ENCODE measurements at places on chromosomes 2 and 18.

DNA sequence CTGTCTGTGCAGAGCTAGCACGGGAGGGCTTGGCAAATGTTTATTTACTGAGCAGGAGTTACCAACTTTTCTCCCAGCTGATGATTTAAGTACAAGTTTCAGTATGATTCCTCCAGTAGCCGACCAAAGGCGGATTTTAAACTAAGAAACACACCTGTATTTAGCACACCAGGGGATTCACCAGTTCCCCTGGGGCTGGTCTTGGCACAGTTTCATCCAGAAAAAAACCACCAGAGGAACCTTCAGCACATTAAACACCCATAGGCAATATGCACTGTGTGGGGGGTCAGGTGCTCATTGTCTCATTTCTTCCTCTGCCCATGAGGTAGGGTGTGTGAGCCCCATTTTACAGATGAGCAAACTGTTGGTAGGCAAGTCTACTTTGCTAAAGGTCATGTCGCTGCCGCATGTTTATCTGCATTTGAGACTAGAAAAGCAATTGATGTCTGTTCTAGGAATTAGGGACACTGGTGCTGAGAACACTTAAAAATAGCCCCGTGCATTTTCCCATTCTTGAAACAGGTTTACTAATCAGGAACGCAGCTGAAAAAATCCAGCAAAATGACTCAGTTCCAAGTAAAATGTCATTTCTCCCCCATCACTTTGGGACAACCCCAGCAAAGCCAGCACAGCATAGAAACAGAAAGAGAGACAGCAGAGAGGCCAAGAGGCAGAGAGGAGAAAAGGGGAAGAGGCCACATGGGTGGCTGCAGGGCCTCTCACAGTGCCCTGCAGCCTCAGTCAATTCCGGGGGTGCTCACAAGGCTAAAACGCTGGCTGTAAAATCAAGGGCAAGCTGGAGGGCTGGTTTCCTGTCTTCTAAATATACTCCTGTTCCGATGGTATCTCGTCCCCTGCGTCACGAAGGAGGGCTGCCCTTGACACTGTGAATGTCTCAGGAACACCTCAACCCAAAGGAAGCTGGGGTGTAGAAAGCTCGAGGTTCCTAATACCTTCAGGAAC, 166.8 kb upstream of the ID2 start:
- no peak overlapping the region for H3K27ac ChIP-seq
- peak; percentile 50 for DNase-seq
- H3K4me1 ChIP-seq, result peaks cover 24% of the 10 kb centered on the region
- H3K4me3 ChIP-seq, result peak overlapping the region; percentile 32

DNA sequence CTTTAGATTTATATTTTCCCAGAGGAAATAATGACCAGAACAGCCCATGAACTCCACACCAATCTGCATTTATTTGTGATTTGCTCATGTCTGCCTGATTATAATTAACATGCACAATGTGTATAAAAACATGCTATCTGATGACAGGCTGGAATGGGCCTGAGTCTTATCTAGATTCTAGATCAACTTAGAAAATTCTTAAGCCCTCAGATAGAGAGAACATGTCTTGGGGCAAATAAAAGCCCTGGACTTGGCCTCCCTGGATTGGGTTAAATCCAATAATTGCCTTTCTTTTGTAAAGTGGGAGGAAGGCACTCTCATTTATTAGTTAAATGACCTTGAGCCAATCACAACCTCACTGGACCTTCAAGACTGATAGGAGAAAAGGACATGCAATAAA, 61.8 kb downstream of the EVA1A start:
- H3K36me3 ChIP-seq, result no peaks in the 10 kb centered on the region
- no peaks in the 10 kb centered on the region for H3K27me3 ChIP-seq
- H3K4me3 ChIP-seq, result no peak overlapping the region
- no peak for DNase-seq

DNA sequence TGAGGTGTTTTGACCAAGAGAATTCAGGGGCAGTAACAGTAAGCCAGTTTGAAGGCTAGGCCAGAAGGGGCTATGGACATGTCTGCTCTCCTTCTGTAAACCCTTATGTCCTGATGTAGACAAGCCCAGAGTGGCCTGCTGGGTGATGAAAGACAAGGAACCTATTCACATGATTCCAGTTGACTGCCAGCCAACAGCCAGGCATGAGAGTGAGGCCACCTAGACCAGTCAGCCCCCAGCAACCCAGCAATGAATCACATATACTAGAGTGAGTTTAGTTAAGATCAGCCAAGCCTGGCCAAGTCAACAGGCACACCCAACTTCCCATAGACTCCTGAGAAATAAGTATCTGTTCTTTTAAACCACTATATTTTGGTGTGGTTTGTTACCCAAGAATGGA, 1889.7 kb upstream of the CELF4 start:
- H3K36me3 ChIP-seq, result no peaks in the 10 kb centered on the region
- no peaks in the 10 kb centered on the region for H3K27me3 ChIP-seq
- H3K4me1 ChIP-seq, result peaks cover 15% of the 10 kb centered on the region
- no peak overlapping the region for H3K4me3 ChIP-seq
- H3K27ac ChIP-seq, result no peak overlapping the region

GRCh38 chr2:143451642-143452281, 322.5 kb downstream of the ARHGAP15 start:
- no peak overlapping the region for H3K4me3 ChIP-seq
- no peaks in the 10 kb centered on the region for H3K36me3 ChIP-seq
- H3K4me1 ChIP-seq, result peaks cover 41% of the 10 kb centered on the region
- DNase-seq, result peak; percentile 84
- H3K27me3 ChIP-seq, result no peaks in the 10 kb centered on the region
- H3K27ac ChIP-seq, result no peak overlapping the region

- H3K27me3 ChIP-seq, result no peaks in the 10 kb centered on the region
- no peaks in the 10 kb centered on the region for H3K36me3 ChIP-seq
- H3K4me1 ChIP-seq, result no peaks in the 10 kb centered on the region
- H3K27ac ChIP-seq, result no peak overlapping the region
- DNase-seq, result peak; percentile 67
Observed at GRCh38 chr2:207869784-207870778, 100.4 kb upstream of the FZD5 start.

DNA sequence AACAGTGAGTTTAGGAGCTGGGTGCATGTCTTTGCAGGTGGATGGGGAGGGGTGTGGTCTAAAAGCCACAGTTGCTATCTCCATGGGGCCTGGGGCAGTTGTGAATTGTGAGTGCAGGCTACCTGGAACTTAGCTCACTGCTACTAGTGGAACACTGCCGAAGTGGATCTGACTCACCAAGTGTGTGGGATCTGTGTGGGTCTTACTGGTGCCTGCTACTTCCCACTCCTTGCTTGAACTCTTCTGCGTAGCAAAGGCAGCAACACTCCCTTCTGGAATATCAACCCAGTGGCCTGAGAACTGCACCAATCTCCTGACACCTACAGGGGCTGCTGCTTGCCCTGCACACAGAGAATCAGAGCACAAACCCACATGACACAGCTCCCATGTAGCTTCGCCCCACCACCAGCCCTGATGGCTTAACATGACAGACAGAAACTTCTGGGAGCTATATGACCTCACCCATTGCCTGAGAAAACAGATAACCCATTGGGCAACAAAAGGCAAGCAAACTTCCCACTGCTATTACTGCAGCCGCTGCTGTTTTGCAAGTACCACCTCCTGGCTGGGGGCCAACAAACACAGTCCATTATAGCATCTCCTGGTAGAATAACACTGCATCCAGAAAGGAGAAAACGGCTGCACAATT, 455.1 kb upstream of the DDX18 start:
- no peak for DNase-seq
- H3K4me1 ChIP-seq, result no peaks in the 10 kb centered on the region
- H3K27ac ChIP-seq, result no peak overlapping the region
- H3K36me3 ChIP-seq, result no peaks in the 10 kb centered on the region

DNA sequence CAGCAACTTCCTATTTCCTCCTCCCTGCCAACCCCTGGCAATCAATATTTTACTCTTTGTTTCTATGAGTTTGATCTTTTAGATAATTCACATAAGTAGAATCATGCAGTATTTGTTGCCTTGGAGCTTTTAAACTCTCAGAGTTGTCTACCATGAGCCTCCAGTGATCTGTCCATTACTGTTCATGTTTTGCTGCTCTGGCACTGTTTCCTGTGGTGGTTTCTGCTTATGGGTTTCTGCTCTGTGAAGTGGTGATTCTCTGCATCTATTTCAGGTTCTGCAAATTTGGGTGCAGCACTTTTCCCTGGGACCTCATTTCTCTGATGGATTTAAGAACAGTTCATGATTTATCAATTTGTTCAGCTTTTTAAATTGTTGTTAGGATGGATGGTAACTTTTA, 908.1 kb upstream of the FANCL start:
- H3K27ac ChIP-seq, result no peak overlapping the region
- DNase-seq, result no peak
- no peak overlapping the region for H3K4me3 ChIP-seq
- no peaks in the 10 kb centered on the region for H3K27me3 ChIP-seq

DNA sequence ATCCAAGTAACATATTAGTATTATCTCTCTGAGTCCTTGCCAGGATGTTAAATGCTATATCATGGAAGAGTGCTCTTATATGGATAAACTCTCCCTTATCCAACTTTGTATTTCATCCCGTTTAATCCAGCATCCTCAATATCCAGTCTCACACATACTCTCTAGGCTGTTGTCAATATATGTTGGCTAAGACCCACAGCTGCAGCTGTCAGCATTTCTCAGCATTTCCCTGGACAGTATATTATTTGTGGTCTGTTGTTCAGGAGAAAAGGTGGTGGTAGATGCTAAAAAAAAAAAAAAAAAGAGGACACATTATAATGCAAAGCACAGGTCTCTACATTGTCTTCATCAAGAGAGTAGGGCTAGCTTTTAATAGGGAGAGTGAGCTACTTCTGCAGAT, 1368.0 kb upstream of the ZEB2 start:
- H3K27ac ChIP-seq, result no peak overlapping the region
- H3K36me3 ChIP-seq, result no peaks in the 10 kb centered on the region
- H3K27me3 ChIP-seq, result no peaks in the 10 kb centered on the region
- H3K4me1 ChIP-seq, result no peaks in the 10 kb centered on the region
- no peak for DNase-seq
- H3K4me3 ChIP-seq, result no peak overlapping the region

DNA sequence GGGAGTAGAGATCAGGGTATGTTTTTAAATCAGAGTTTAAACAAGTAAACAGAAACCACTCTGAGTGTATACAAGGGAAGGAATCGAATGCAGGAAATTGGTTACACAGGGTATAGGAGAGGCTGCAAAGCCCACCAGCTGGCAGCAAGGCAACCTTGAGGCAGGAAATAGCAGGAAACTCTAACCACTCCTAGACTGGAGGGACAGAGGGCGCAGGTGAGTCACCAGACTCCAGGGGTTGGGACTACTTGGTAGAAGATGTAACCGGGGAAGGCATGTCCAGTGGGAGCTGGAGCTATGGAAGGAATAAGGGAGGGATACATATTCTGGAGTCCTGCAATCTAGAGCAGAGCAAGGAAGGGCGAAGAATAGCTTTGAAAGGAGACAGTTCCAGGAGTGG, 152.3 kb downstream of the MEIS1 start:
- no peaks in the 10 kb centered on the region for H3K36me3 ChIP-seq
- DNase-seq, result no peak
- peak overlapping the region; percentile 43 for H3K4me3 ChIP-seq
- no peak overlapping the region for H3K27ac ChIP-seq
- H3K4me1 ChIP-seq, result peaks cover 40% of the 10 kb centered on the region

GRCh38 chr2:55482186-55482884, 37.2 kb upstream of the CFAP36 start:
- no peak overlapping the region for H3K27ac ChIP-seq
- no peak overlapping the region for H3K4me3 ChIP-seq
- H3K4me1 ChIP-seq, result no peaks in the 10 kb centered on the region
- no peaks in the 10 kb centered on the region for H3K36me3 ChIP-seq
- DNase-seq, result no peak
- no peaks in the 10 kb centered on the region for H3K27me3 ChIP-seq

- H3K27ac ChIP-seq, result no peak overlapping the region
- no peaks in the 10 kb centered on the region for H3K27me3 ChIP-seq
- DNase-seq, result peak; percentile 49
- peaks cover 2% of the 10 kb centered on the region for H3K36me3 ChIP-seq
- H3K4me1 ChIP-seq, result peaks cover 23% of the 10 kb centered on the region
Observed at GRCh38 chr2:55033076-55033742, 17.0 kb downstream of the RTN4 start.

- H3K4me1 ChIP-seq, result no peaks in the 10 kb centered on the region
- no peak overlapping the region for H3K4me3 ChIP-seq
- no peaks in the 10 kb centered on the region for H3K36me3 ChIP-seq
- no peak overlapping the region for H3K27ac ChIP-seq
- H3K27me3 ChIP-seq, result no peaks in the 10 kb centered on the region
Observed at GRCh38 chr2:36146765-36147164, 208.8 kb upstream of the CRIM1 start.

DNA sequence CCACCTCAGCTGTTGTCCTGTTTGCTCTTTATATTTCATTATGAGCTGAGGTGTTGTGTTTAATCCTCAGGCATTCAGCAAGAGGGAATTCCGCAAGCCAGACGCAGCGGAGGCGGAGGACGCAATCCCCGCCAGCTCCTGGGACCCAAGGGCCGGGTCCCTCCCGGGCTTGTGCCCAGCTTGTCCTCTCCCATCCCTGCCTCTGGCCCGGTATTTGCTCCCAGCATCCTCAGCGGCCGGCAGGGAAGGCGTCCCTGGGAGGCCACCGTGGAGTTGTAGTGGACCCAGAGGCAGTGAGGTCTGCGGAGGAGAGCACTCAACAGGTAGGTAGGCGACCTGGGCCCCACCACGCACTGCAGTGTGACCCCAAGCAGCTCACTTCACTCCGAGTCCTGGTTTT, 42.5 kb upstream of the FOSL2 start:
- no peaks in the 10 kb centered on the region for H3K36me3 ChIP-seq
- H3K27ac ChIP-seq, result no peak overlapping the region
- DNase-seq, result no peak
- no peaks in the 10 kb centered on the region for H3K27me3 ChIP-seq
- H3K4me1 ChIP-seq, result peaks cover 15% of the 10 kb centered on the region
- H3K4me3 ChIP-seq, result no peak overlapping the region

- no peak overlapping the region for H3K27ac ChIP-seq
- DNase-seq, result no peak
- H3K36me3 ChIP-seq, result no peaks in the 10 kb centered on the region
- no peaks in the 10 kb centered on the region for H3K27me3 ChIP-seq
Observed at GRCh38 chr2:111686994-111687393, 197.0 kb downstream of the ANAPC1 start.

- no peak overlapping the region for H3K27ac ChIP-seq
- no peak overlapping the region for H3K4me3 ChIP-seq
- DNase-seq, result no peak
- no peaks in the 10 kb centered on the region for H3K27me3 ChIP-seq
- H3K4me1 ChIP-seq, result no peaks in the 10 kb centered on the region
Observed at GRCh38 chr2:151716721-151717120, 17.6 kb downstream of the NEB start.

GRCh38 chr18:65487569-65487968, 263.2 kb upstream of the CDH7 start:
- no peaks in the 10 kb centered on the region for H3K36me3 ChIP-seq
- no peak overlapping the region for H3K27ac ChIP-seq

DNA sequence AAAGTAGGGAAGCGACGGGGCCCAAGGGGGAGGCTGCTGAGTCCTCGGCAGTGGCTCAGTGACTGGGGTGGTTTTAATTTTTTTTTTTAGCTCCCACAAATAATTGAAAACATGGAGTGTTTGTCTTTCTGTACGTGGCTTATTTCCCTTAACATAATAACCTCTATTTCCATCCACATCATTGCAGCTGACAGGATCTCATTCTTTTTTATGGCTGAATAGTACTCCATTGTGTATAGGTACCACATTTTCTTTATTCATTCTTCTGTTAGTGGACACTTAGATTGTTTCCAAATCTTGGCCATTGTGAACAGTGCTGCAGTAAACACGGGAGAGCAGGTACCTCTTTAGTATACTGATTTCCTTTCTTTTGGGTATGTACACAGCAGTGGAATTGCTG, 65.1 kb downstream of the ASAP2 start:
- H3K36me3 ChIP-seq, result no peaks in the 10 kb centered on the region
- no peaks in the 10 kb centered on the region for H3K4me1 ChIP-seq
- H3K4me3 ChIP-seq, result no peak overlapping the region
- H3K27me3 ChIP-seq, result no peaks in the 10 kb centered on the region

Data from common myeloid progenitor, CD34-positive (primary cell).